ENCODE measurements at places on chromosomes 6 and 20.

- no peak for DNase-seq
Measured at GRCh38 chr6:22349051-22349450, 52.2 kb upstream of the PRL start.

GRCh38 chr20:5192570-5193431 lies 66.0 kb downstream of the CDS2 start:
- DNase-seq, result no peak

DNA sequence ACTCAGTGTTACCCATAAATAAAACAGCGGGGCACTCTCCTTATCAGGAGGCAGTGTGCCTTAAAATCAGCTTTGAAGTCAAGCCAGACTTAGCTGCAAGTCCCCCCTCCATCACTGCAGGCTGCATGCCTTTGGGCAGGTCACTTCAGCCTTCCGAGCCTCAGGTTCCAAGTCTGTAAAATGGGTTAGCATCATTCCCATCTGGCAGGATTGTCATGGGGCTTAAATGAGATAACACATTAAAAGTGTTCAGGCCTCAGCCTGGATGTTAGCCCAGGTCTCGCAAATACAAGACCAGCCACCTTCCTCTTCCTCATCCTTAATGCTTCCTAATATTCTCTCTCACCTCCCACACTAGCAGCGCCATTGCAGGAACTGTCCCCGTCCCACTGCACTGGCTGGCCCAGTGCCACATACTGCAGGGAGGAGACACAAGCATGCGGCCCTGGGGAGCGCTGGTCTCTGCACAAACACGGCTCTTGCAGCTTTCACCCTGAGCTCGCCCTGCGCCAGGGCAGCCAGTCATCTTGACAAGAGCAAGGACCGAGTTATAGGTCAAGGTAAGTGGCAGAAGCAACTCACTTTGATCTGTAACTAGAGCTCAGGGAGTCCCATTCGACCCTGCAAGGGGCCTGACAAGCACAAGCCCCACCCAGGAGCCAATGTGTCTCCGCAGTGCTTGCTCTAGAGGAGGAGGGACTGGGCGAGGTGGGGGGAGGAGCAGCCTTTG lies 564.6 kb upstream of the AGPAT4 start:
- no peak for DNase-seq

- no peak for DNase-seq
Measured at GRCh38 chr6:80335121-80335531, 228.7 kb downstream of the BCKDHB start.

DNA sequence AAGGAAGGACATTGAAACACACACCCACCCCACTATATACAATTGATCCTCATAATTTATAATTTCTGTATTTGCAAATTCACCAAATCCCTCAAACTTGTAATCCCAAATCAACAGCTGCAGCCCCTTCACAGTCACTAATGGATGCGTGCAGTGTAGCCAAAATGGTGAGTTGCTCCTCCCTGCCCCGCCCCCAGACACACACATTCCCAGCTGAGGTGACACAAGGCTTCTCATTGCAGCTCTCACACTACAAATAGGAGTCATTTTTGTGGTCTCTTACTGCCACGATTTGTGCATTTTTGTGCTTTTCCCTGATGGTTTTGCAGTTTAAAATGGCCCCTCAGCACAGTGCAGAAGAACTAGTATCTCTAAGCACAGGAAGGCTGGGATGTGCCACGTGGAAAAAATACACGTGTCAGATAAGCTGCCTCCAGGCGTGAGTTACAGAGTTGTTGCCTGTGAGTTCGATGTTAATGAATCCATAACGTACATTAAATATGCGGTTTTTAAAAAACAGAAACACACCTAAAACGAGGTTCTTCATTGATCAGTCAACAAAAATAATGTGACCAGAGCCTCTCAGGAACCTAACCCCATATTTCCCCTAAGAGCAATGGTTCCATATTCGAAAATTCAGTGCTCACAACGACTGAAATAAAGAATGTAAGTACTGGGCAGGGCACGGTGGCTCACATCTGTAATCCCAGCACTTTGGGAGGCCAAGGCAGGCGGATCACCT lies 8.2 kb downstream of the ATP9A start:
- DNase-seq, result no peak

GRCh38 chr20:14288341-14289330 lies 48.8 kb downstream of the FLRT3 start:
- no peak for DNase-seq

GRCh38 chr20:40754339-40754943 lies 65.4 kb upstream of the MAFB start:
- no peak for DNase-seq

DNA sequence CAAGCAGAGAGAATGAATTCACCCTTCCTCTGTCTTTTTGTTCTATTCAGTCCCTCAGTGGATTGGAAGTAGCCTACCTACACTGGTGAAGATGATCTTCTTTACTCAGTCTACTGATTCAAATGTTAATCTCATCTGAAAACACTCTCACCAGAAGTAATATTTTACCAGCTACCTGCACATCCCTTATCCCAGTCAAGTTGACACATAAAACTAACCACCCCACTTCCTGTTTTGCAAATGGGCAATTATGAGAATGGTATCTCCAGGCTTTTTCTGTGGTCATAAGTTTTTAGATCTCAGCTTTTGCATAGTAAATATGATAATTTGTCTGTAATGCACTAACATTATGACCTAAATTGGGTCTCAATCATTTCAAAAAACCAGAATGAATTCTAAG lies 228.8 kb upstream of the ECI2 start:
- DNase-seq, result no peak

DNA sequence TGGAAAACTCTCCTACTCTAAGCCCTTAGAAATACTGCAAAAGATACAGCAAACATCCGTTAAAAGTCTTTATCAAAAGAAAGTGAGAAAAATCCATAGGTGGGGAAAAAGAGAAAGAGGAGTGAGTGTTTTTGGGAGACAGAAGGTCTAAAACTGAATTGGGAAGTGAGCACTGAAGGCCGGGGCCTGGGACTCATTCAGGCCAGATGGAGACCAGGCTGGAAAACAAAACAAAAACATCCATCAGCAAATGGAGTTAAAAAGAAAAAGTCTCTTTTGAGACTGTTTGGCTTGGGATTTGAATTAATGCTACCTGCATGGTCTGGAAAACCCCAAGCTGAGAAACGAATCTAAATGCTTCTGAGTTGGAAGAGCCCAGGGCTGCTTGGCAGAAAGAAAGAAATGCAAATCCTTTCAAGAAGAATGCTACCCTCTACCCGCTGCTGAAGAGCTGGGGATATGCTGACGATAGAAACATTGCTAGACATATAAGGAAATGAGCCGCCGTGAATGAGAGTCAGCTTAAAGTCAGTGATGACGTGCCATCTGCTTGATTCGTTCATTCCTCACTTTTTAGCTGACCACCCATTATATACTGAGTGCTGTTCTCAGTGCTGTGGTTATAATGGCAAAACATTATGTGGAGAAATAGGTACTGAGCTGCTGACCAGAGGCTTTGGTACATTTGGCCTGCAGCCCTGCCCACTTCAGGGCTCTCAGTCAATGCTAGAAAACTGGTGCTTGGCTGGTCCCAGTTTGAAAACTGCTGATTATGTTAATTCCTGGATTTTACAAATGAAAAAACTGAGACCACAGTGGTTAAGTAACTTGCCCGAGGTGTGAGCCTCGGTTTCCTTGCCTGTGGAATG lies 28.0 kb upstream of the TULP4 start:
- no peak for DNase-seq

GRCh38 chr6:22295145-22295544 lies 1.7 kb downstream of the PRL start:
- no peak for DNase-seq

DNA sequence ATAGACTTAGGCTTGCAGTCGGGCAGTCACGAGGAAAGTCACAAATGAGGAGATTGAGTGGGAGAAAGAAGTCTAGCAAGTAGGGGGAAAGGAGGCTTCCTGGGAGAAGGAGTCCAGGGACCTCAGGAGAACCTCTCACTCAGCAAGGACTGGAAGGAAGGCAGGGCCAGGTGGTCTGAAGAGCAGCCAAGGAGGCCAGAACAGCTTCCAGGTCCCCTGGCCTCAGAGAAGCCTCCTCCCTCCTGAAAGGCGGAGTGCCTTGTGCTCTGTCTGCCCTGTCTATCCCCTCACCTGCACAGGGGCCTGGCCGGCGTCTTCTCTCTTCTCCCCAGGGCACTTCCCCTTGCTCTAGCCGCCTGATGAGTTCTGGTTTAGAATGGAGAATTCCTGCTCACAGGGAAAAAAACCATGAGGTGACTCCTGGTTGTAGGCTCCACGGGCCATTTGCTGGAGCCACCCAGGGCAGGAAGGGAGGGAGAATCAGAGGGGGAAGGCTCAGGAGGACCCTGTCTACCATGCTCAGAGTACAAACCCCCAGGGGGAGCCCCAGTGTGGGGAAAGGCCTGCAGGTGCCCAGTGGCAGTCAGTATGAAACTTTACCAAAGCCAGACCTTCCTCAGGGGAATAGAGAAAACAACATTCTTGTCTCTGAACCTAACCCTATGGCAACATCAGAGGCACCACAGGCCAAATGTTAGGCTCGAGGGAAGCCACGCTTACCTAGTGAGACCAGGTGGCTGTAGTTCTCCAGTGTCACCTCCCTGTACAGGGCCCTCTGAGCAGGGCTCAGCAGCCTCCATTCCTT lies 11.2 kb downstream of the ZNF337 start:
- DNase-seq, result no peak

- DNase-seq, result no peak
Measured at GRCh38 chr6:90715093-90715655, 128.3 kb upstream of the MAP3K7 start.

DNA sequence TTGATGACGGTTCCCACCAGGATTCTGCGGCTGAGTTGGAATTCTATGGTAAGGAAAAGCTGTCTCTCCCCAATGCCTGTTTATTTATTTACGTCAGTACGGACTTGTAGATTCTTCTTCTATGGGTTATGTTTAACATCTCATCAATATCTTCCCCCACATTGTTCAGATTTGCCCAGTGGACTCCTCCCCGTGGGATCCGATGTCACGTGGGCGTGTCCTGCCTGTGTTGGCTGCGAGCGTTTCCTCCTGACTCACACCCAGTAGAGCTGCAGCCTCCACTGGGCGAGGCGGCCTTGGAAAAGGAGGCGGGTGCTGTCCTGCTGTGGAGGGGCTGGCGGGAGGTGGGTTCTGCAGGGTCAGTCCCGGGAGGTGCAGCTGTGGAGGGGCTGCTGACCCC lies 46.8 kb upstream of the SLCO4A1 start:
- DNase-seq, result no peak

DNA sequence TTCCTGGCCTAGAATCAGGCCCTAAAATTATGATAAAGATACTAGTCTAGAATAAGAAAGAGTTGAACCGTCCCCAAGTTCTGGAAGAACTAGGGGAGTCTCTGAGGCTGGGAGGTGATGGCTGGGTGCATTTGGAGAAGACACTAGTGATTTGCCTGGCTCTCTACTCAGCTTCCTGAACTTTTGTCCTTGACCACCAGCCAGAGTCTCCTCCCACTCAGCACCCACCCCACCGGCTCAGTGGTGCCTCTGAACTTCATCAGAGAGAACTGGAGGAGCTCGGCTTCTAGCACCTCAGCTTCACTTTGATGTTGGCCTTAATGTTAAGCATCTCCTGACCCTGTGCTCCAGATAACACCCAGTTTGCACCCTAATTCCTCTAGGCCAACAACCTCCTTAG lies 73.0 kb downstream of the PERP start:
- no peak for DNase-seq

DNA sequence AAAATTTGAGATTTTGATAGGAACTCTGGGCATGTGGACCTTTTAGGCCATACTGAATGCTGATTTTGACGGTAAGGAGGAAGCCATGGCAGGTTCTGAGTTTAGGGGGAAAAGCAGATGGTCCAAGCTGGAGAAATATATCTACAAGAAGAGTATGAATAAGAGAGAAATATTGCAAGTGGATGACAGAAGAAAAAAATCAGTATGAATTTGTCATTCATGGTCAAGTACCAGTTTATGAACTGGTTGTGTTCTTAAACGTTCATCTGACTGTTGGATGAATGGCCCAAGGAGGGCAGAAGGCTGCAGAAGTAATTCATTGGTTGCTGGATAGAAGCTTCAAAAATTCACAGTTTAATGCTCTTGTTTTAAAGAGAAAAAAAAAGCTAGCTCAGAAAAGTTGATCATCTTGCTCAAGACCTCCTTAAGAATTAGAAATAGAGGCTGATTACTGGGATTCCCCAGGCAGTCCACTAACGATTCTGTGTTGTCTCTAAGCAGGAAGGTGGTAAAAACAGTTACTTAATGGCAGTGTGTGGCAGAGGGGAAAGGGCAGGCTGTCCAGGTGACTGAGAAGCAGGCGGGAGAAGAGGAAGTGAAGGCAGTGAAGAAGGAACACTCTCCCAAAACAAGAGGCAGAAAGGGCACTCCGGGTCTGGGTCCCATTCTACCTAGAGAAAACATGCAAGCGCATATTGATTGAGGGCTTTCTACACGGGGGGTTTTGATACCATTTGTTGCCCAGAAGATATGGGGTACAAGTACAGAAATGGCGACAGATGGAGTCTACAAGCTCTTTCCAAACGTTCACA lies 2.0 kb upstream of the DUSP22 start:
- no peak for DNase-seq

DNA sequence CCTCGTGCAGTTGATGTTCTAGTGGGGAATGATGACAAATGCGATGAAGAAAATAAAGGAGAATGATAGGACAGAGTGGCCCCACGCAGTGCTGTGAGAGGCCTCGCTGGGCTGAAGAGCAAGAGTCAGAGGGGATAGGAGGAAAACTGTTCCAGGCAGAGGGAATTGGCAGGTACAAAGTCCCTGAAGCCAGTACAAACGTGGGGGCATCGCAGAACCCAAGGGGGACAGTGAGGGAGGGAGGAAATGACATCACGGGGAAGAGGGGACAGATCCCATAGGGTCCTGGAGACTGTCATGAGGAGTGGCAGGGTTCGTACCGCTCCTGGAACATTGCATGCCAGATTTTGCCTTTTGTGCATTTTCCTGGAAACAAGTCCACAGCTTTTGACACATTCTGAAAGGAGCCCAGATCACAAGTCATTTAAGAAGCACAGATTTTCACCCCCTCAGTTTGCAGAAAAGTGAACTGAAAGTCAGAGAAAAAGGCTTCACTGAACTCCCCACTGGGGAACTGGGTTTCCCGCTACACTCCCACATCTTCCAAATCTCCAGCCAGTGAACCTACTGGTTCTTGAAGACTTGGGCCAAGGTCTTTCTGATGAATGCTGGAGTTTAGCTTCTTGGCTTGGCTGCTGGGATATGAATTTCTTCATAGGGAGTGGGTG lies 77.0 kb downstream of the SULF2 start:
- DNase-seq, result no peak
